ENCODE measurements at places on chromosomes 5 and 9. TPM values are rescaled to one million over a fixed set of nuclear protein-coding genes. Genes with fewer than 3 reads are reported as not detected.

The KCNN2 gene
- 0.71 TPM for total RNA-seq

The SHISAL2B gene
- not detected for total RNA-seq

The IFNA2 gene
- not detected for total RNA-seq

The FBP2 gene
- total RNA-seq, result not detected

The C9orf153 gene
- total RNA-seq, result 0.98 TPM

The NIPBL gene
- 97.0 TPM for total RNA-seq
